ENCODE measurements at places on chromosomes 12 and 14. TPM values are rescaled to one million over a fixed set of nuclear protein-coding genes. Genes with fewer than 3 reads are reported as not detected.

RNF212B gene
- total RNA-seq, result not detected

INF2 gene
- total RNA-seq, result 125 TPM

CIROP gene
- not detected for total RNA-seq

EML5 gene
- total RNA-seq, result 0.40 TPM

ANO4 gene
- total RNA-seq, result not detected

TAS2R7 gene
- not detected for total RNA-seq

TAS2R20 gene
- not detected for total RNA-seq

STON2 gene
- total RNA-seq, result 2.6 TPM

TRHDE gene
- 0.06 TPM for total RNA-seq

ENTPD5 gene
- 5.4 TPM for total RNA-seq

LTBR gene
- total RNA-seq, result 239 TPM

PCK2 gene
- 23.6 TPM for total RNA-seq

EXD2 gene
- total RNA-seq, result 12.3 TPM

CLECL1 gene
- total RNA-seq, result not detected

DEPDC4 gene
- 0.80 TPM for total RNA-seq

PLBD2 gene
- total RNA-seq, result 25.4 TPM

PLXNC1 gene
- 0.08 TPM for total RNA-seq

NUBPL gene
- total RNA-seq, result 9.4 TPM

KRT77 gene
- not detected for total RNA-seq

OAS2 gene
- 0.08 TPM for total RNA-seq

TDRD9 gene
- total RNA-seq, result 0.18 TPM

PZP gene
- total RNA-seq, result not detected

SRRM4 gene
- not detected for total RNA-seq

DDX55 gene
- 28.0 TPM for total RNA-seq

FAM186B gene
- total RNA-seq, result 0.15 TPM

SMIM41 gene
- total RNA-seq, result not detected

OVCH1 gene
- not detected for total RNA-seq

SHMT2 gene
- total RNA-seq, result 136 TPM

BRI3BP gene
- 19.5 TPM for total RNA-seq

BDKRB2 gene
- total RNA-seq, result 1.1 TPM

PLEKHD1 gene
- total RNA-seq, result 0.02 TPM

TPPP2 gene
- total RNA-seq, result not detected

FGD4 gene
- 30.4 TPM for total RNA-seq

FERMT2 gene
- 55.8 TPM for total RNA-seq

MYO1H gene
- total RNA-seq, result not detected

FAM90A1 gene
- 0.11 TPM for total RNA-seq

CLMN gene
- total RNA-seq, result 7.0 TPM

PPP2R5E gene
- 24.1 TPM for total RNA-seq

LRTM2 gene
- total RNA-seq, result 0.05 TPM

RFLNA gene
- total RNA-seq, result 0.24 TPM

NTF3 gene
- not detected for total RNA-seq

DHRS2 gene
- total RNA-seq, result 6.0 TPM

PIWIL1 gene
- not detected for total RNA-seq

GATC gene
- total RNA-seq, result 23.3 TPM

KIF21A gene
- total RNA-seq, result 21.4 TPM

POTEG gene
- not detected for total RNA-seq

SLC25A21 gene
- 0.53 TPM for total RNA-seq

TMEM52B gene
- 0.06 TPM for total RNA-seq
